ENCODE measurements at places on chromosomes 3 and 15.

DNA sequence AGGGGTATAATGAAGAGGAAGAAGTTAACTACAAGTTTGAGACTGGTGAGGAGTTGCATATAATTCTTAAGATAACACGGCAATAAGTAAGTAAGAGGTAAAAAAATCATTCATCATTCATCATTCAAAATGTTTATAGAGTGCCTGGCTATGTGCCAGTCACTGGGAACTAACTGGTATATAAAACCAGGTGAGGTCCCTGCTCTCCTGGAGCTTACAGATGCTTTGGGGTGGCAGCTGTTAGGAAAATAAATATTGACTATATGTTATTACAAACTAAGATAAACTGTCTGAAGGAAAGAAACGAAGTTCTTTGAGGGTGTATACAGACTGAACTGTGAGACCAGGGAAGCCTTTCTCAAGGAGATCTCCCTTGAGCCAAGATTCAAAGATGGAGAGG, 2.9 kb downstream of the CASR start:
- DNase-seq: no peak

DNA sequence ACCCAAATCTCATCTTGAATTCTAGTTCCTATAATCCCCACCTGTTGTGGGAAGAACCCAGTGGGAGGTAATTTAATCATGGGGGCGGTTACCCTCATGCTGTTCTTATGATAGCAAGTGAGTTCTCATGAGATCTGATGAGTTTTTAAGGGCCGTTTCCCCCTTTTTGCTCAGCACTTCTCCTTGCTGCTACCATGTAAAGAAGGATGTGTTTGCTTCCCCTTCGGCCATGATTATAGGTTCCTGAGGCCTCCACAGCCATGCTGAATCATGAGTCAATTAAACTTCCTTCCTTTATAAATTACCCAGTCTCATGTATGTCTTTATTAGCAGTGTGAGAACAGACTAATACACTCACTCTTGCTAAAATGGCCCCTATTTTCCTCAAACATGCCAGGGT, 374.7 kb downstream of the TUSC7 start:
- DNase-seq: no peak

DNA sequence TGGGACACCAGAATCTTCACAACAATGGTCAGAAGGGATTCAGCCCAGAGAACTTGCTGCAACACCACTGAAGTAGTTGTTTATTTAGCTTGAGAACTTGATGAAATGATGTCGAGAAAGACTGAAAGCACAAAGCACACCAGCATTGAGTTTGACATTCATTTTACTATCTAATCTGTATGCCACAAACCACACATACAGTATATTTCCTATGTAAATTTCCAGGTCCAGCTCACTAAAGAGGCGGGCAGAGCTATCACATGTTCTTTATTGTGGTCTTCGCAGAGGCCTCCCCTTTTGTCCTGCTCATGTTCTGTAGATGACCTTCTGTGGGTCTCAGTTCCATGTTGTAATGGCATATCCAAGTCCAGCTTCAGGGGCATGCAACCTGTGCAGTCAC, 10.4 kb upstream of the FMN1 start:
- no peak for DNase-seq

DNA sequence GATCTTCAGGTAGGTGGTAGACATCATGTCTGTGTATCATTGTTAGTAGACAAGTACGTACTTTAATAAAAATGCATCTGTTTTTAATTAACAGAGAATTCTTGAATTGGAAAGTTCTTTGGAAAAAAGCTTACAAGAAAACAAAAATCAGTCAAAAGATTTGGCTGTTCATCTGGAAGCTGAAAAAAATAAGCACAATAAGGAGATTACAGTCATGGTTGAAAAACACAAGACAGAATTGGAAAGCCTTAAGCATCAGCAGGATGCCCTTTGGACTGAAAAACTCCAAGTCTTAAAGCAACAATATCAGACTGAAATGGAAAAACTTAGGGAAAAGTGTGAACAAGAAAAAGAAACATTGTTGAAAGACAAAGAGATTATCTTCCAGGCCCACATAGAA, 149.1 kb upstream of the LRRFIP2 start:
- no peak for DNase-seq

DNA sequence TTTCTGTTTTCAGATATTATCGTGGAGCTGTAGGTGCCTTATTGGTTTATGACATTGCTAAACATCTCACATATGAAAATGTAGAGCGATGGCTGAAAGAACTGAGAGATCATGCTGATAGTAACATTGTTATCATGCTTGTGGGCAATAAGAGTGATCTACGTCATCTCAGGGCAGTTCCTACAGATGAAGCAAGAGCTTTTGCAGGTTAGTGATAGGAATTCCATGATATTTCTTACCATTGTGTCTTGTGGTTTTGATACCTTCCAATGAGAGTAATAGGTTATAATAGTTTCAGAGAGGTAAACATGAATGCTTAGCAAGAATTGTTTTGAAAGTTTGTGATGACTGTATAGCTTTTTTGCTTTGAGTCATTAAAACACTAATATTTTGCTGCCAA, 8.5 kb downstream of the RAB11A start:
- DNase-seq: no peak

DNA sequence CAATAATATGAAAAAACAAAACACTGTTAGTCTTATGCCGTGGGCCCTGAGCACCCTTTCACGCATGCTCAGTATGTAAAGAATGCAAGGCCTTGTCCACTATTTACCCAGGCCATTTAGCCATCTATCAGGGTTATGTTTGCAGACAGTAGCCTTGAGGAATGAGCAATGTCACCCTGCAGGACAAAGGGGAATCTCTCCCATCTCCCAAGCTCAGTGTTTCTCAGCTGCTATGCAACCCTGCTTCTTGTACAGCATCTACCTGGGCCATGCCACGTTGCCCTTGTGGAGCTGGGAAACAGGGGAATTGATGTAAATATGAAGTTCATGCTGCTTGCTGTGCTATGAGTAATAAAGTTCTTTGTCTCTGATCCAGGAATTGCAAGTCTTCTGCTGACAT, 51.5 kb upstream of the SLCO2A1 start:
- DNase-seq: no peak

DNA sequence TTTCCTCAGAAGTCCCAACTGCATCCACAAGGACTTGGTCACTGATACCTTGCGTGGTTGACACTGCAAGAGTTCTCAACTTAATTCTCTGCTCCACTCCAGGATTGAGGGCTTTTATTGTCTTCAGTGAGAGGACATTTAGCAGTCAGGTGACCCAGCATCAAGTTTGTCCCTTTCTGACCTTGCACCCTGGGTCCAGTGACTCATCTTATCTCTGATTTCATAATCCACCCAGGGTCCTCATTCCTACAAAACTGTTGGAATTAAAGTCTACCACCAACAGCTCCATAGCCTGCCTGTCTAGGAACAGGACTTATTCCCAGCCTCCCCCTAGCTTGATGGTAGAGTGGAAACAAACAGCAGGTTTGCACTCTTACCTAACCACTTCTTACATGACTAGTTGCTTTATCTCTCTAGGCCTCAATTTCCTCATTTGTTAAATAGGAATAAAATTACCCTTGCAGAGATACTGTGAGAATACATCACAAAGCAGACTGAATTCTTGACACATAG, 151.3 kb upstream of the LPP start:
- no peak for DNase-seq

DNA sequence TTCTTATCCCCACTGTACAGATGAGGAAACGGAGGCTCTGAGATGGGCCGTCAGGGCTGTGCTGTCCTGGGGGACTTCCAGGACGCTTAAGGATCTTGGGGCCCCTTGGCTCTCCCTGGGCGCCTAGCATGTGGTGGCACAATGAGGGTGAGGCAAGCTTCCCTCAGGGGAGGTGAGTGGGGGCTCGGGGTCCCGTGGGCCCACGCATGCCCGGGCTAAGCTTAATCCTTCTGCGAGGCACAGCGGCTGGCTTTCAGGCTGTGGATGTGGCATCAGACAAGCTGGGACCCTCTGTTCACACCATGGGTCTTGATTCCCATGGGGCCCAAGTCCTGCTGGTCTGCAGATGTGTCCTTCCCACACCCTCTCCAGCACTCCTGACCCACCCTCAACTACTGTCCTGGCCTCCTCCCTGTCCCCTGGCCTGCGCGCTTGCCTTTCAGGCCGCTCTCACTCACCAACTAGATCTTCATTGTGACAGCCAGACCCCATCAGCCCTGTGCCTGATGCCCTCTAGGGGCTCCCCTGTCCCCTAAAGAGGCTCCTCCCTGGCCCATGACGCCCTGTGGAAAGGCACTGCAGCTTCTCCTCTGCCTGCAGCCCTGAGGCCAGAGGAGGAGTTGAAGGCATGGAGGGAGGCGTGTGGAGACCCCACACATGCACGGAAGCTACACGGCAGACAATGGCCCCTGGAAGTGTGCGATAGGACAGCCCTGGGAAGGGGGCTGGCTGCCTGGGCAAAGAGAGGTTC, 11.3 kb downstream of the DUSP7 start:
- no peak for DNase-seq

DNA sequence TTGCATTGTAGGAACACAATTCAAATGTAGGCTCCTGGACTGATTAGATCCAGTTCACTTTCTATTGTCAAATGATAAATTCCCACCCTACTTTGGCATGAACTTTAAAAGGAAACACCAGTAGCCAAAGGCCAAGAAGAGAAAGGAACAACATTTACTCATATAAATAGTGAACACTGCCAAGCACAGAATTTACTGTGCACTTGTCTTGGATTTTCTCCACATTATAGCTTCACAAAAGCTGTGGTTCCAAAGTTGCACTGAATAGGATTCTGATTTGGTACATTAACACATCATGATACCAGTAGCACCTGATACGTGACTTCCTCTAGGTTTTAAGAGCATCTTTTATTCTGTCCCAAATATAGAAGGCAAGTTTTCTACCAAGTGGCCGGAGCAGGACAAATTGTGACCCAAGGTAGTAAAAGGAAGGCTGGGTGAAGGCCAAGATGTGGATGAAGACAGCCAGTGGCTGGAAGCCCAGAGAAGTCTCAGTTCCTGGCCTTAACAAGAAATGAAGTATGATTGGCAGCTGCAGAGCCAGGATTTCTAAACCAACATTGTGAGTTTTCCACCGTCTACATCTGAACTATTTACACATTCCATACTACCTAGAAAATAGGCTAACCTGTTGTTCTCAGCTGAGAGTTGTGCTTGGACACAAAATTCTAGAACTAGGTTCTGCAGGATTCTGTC, 206.7 kb downstream of the THRB start:
- DNase-seq: no peak

GRCh38 chr3:197327701-197328100, 29.3 kb upstream of the DLG1 start:
- no peak for DNase-seq

Data from BJ (cell line).